ENCODE measurements at places on chromosomes 5 and 9.
A peak's percentile ranks its signal among the peaks of the same experiment; 100 is the strongest.

DNA sequence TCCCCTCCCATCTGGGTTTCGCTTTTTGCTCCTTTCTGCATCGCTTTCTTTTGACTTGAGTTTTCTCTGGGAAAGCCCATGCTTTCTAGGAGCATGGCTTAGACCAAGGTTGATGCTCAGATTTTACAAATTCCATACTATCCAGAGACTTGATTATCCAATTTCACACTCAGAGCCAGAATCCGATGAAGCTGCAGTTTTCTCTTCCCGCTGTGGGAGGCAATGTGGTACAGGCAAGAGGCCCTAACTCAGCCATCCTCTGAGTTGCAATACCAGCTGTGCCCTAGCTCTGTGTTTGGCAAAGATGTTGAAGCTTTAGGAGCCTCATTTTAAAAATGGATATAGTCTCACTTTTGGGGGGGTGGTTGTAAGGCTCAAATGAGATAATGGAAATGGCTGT is 85.1 kb downstream of the BRINP1 start:
- DNase-seq: no peak

DNA sequence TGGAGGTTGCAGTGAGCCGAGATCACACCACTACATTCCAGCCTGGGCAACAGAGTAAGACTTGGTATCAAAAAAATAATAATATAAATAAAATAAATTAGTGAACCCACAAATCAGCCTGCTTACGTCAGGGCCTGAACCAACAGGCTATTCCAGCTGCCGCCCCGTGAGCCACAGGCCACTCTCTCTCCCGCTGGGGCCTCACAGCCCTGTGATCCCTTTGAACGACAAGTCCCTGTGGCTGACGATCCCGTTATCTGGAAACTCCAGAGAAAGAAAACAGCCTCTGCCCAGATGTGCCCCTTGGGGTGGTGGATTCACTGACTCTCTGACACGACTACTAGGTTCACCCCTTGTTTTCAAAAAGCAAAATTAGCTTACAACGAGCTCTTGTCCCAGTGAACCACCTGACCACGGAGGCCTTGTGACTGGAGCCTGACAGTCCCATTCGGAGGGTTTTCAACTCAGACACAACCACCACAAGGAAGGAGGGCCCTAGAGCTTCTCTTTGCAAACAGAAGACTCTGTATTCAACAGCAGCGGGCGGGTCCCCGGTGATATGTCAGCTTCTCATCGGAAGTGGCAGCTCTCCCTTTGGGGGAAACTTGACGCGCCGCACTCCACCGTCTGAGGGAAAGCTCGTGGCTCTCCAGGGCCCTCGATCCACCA is 4.4 kb upstream of the DIPK1B start:
- no peak for DNase-seq

DNA sequence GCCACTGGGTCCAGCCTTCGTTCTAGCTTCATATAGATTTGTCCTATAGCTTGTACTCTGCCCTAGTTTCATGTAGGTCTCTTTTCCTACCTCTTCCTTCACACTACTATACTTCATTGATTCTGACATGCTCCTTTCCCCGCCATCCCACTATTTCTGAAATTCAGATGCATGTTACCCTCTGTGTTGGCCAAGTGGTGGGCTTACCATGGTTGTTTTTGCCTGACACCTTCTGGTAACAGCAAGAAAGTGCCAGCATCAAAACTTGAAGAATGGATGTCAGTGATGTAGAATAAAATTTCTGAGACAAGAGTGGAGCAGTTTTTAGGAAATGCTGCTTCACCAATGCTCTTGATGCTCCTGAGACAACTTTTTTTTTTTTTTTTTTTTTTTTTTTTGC is 19.5 kb upstream of the SERINC5 start:
- DNase-seq: no peak

DNA sequence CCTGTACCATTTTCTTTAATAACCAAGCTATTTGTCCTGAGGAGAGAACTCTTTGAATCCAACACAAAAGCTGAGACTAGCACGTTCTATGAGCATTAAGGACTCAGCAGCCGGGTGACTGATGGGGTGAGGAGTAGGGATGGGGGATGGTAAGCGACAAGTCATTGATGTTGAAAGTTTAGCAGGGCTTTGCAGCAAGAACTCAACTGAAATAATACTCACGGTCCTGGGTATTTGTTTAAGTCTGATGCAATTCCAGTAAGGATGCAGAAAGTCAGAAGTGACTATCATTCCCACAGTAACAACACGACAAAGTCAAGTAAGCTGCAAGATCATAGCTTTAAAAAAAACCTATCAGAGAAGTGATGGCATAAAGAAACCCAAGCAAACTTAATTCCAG is 131.1 kb downstream of the ACTL7B start:
- peak; percentile 78 for DNase-seq

DNA sequence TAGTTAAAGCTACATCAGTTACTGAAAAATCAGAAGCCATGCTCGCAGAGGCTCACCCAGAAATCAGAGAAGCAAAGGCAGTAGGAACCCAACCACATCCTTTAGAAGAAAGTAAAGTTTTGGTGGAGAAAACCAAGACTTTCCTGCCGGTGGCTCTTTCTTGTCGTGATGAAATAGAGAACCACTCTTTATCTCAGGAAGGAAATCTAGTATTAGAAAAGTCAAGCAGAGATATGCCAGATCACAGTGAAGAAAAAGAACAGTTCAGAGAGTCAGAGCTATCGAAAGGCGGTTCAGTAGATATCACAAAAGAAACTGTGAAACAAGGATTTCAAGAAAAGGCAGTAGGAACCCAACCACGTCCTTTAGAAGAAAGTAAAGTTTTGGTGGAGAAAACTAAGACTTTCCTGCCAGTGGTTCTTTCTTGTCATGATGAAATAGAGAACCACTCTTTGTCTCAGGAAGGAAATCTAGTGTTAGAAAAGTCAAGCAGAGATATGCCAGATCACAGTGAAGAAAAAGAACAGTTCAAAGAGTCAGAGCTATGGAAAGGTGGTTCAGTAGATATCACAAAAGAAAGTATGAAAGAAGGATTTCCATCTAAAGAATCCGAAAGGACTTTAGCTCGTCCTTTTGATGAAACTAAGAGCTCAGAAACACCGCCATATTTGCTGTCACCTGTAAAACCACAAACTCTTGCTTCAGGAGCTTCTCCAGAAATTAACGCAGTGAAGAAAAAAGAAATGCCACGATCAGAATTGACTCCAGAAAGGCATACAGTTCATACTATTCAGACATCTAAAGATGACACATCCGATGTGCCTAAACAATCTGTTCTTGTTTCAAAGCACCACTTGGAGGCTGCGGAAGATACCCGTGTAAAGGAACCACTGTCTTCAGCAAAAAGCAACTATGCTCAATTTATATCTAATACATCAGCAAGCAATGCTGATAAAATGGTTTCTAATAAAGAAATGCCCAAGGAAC is 47.2 kb downstream of the CMYA5 start:
- no peak for DNase-seq

DNA sequence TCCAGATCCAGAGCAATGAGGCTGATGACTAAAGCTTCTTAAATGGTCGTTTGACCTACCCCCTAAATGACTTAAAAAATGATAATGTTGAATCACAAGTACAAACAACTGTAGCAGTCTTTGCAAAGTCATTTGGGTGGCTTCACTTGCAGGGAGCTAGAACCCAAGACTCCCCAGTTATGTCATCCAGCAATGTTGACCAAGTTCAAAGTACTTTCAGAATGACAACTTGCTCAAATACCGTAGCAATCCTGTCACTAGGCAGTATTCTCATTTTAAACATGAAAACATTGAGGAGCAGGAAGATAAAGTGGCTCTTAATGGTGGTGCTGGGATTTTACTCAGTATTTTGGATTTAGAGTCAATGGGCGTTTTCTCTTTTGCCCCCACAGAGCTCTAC is 1217.0 kb upstream of the DMAC1 start:
- DNase-seq: no peak

- DNase-seq: no peak
These were observed 50.9 kb upstream of the AFAP1L1 start for GRCh38 chr5:149220750-149221149.

DNA sequence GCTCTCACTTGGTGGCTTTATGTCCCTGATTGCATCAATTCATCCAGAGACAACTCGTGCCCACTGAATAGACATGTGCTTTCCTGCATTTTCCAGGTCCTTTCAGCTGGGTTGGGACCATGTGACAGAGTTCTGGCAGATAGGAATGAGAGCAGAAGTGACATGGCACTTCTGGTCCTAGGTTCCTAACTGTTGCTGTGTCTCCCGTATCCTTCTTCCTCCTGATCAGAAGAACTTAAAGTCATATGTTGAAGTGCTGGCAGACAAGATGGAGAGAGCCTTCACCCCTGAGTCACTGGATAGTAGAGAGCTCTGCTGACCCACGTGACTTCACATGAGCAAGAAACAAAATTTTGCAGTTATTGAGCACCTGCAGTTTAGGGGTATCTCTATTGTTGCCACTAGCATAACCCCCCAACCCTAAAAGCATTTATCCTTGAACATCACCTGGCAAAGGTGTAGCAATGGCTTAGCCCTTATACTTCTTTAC is 80.0 kb downstream of the NREP start:
- DNase-seq: no peak

DNA sequence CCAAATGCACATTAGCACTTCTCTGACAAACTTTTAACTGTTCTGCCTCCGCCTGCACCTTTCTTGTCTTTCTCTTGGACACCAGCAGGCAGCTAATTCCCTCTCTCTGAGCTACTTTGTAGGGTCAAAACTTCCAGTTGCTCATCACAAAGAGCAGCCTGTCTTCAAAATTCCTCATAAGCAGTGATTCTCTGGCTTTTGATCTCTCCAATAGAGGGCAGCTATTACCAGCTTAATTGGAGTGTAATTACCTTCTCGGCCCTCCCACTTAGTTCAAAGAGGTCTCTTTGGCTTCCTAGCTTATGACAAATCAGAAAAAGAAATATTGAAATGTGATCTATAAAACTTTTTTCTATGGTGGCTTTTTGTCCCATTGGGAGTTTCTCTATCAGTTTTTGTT is 43.6 kb upstream of the RAD23B start:
- no peak for DNase-seq

DNA sequence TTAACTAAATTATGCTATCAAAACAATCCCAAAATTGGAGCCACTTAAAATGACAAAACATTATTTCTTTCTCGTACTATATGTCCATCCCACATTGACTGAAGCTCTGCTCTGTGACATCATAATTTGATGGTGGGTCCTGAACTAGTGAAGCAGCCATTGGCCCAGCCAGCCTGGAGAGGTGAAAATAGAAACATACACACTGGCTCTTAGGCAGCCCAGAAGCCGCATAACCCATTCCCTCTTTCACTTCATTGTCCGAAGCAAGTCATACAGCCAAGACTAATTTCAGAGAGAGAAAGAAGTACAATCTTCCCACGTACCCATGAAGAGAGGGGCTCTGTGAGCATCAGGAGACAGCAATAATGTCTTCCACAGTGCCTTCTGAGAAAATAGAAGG is 342.5 kb downstream of the NFIB start:
- no peak for DNase-seq

DNA sequence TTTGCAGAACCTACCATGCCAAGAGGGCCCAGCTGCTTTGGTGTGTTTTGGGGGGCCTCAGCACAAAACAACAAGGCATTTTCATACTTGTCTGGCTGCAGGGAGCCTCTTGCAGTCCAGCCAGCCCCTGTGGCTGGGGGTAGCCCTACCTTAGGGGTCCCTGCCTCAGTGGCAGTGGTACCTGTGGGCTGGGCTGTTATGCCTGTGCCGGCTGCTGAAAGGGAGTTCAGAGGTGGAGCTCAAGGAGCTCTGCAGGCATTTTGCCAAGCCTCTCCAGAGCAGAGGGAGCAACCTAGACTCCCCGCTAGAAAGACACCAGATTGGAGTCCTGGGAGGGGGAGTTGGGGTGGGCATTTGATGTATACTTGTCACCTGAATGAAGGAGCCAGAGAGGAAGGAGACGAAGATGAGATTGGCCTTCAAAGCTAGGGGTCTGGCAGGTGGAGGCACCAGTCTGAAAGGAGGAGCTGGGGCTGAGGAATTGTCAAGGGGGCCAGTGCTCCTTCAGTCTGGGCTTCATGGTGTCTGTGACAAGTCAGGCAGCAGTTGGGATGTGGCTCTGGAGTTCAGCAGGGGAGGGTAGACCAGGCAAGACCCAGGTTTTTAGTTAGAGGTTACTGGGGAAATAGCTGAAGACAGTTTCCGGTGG is 1.5 kb downstream of the SHROOM1 start:
- DNase-seq: no peak

GRCh38 chr5:67659288-67659687 is 462.7 kb upstream of the CD180 start:
- DNase-seq: no peak

DNA sequence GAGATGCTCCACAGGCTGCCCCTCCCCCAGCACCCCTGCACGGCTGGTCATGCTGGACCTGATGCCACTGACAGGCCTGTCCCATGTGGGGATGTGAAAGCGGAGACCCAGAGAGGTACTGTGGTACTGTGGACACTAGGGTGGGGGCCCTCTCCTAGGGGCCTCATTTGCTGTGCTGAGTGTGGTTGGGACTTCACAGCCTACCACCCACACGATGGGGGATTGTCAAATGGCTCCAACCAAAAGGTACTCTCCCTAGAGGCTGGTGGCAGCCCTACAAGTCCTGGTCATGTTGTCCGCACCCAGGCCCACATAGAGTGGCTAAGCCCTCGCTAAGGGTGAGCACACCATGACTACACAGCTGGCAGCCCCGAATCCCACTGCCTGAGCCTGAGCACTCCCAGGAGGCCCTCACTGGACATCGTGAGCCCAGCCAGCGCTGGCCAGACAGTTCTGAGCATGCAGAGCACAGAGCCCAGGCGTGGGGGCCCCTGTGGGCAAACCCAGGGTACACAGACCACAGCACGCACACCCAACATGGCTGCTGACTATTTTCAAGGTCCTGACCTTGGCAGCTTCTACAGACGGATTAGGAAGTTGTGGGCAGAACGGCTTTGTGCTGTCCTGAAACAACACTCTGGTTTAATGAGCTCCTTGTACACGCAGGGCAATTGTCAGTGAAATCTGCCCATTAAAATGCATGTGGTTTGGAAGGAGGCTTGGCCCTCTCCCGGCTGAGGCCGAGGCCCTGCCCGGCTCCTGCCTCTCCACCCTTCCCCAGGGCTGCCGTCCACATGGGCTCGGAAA is 214.1 kb downstream of the HSPA4 start:
- DNase-seq: no peak

DNA sequence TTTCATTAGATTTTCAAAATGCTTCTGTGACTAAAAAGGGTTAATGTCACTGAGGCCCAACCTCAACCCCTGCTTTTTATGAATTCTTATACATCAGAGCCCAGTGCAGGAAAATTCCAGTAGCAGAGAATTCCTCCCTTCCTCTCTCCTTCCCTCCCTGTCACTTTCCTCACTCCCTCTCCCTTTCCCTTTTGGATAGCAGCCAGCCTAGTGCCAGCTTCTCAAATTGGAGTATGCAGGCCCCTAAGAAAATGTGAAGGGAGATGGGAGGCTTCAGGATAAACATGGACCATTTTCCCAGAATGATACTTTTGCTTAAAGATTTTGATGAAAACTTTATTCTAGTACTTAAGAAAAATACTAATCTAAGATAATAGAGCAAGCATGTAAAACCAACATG is 507.4 kb downstream of the KDM4C start:
- no peak for DNase-seq

All from fibroblast of skin of left biceps (primary cell).